ENCODE measurements at places on chromosomes 3 and 15. TPM values are rescaled to one million over a fixed set of nuclear protein-coding genes. Genes with fewer than 3 reads are reported as not detected.

DNA sequence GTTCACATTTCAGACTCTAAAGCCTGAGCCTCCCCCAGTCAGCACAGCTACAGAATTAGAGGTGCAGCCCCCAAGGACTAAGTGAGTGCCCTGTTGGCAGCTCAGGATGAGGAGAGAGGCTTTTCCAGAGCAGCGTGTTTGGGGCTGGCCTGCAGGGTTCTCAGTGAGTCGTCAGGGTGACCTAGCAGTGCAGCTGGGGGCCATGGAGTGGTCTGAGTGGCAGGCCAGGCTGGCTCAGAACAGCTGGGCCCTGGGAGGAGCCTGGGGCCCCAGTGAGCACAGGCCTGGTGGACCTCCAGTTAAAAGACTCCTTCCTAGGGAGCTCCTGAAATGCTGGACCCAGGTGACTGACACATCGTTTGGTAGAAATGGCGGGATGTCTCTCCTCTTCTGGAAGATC lies 108.3 kb downstream of the SLC49A4 start:
- H3K36me3 ChIP-seq, result no peaks in the 10 kb centered on the region
- H3K27ac ChIP-seq, result no peak overlapping the region
- H3K4me3 ChIP-seq, result no peak overlapping the region
- no peak for DNase-seq
- no peaks in the 10 kb centered on the region for H3K27me3 ChIP-seq

DNA sequence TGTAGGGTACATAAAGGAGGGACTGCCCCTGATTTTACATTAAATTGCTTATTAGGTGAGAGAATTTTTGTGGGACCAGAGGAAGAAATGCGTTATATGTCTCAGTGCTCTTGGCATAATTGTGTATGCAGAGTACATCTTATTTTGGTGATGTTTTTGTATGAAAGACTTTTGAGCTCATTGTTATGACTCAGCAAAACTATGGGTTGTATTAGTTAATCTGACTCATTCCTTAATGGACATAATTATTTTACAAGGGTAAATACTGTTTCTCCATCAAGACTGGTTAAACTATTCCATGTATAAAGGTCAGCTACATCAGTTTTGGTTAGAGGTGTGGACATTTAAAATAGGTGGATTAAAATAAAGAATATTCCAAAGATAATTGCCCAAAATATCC lies 156.8 kb downstream of the ALCAM start:
- H3K4me1 ChIP-seq, result peaks cover 16% of the 10 kb centered on the region
- H3K4me3 ChIP-seq, result no peak overlapping the region
- no peaks in the 10 kb centered on the region for H3K27me3 ChIP-seq
- no peaks in the 10 kb centered on the region for H3K36me3 ChIP-seq
- H3K27ac ChIP-seq, result no peak overlapping the region

DNA sequence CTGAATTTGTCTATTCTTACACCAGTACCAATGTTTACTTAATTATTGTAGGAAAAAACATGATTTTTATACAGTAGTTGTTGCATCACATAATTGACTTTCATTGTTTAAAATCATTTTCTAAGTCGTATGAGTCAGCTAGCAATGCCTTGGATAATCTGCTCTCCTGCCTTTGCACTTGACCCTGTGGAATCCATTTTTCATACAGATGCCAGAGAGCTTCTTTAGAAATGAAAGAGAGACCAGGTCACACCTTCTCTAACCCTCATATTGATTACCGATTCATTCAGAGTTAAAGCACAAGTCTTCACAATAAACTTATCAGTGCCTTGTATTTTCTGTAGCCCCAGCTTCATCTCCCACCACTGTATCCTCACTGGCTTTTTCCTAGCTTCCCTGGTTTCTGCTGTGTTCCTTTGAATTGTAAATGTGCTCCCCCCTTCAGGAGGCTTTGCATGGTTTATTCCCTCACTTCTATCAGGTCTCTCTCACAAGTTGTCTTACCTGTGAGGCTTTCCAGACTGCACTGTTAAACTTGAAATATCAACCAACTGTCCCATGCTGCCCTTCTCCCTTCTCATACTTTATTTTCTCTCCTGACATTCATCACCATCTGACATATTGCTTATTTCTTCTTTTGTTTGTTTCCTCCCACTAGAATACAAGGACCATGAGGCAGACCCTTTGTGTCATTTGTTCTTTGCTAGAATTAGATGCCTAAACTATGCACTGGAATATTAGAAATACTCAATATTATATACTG lies 662.0 kb upstream of the GBE1 start:
- no peak for DNase-seq
- no peak overlapping the region for H3K4me3 ChIP-seq
- H3K27ac ChIP-seq, result no peak overlapping the region
- no peaks in the 10 kb centered on the region for H3K27me3 ChIP-seq
- no peaks in the 10 kb centered on the region for H3K4me1 ChIP-seq
- no peaks in the 10 kb centered on the region for H3K36me3 ChIP-seq

DNA sequence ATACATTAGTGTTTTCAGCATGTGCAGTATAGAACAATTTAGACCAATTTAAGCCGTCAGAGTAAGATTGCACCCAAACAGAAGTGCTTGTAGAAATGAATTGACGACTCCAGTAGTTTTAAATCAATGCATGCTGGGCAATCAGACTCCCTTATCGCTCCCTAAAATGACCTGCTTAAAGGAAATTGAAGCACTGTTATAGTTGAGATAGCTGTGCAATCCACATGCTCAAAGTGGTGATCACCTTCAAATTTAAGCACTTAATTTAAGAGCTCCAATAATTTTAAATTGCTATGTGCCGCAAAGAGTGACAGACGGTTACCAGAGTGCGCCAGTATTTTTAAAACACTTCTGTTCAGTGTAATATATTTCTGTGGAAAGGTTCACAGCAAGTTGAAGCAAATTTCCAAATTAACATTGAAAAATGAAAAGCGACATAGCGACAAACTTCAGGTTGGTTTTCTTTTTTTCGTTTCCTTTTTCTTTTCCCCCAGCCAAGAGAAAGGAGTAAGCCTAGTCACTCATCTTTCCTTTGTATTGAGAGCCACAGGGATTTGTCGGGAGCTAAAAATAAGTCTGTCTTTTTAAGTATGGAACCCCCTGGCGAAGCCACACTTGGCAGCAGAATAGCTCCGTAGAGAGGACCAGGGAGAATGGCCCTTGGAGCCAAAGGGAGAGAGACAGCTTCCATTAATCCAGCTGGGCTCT lies 436.4 kb upstream of the RBMS3 start:
- peaks cover 10% of the 10 kb centered on the region for H3K27me3 ChIP-seq
- H3K4me3 ChIP-seq, result no peak overlapping the region
- DNase-seq, result no peak
- H3K4me1 ChIP-seq, result no peaks in the 10 kb centered on the region
- no peaks in the 10 kb centered on the region for H3K36me3 ChIP-seq

DNA sequence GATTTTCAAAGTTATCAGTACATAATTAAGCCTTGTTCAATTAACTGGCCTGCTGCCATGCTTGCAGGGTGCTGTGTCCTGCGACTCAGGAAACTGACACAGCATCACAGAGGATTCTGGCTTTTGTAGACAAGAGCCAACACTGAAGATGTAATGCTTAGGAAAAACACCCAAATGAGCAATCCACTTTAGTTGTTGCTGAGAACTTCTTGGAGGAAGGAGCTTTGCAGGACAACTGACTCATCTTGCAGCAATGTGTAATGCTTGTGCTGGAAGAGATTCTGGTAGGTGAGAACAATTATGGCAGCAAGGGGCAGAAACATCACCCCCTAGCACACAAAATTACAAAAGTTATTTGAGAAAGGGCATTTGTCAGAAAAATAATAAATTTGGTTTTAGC lies 67.6 kb downstream of the NLGN1 start:
- DNase-seq, result no peak
- H3K4me3 ChIP-seq, result no peak overlapping the region
- no peak overlapping the region for H3K27ac ChIP-seq
- no peaks in the 10 kb centered on the region for H3K27me3 ChIP-seq
- H3K36me3 ChIP-seq, result no peaks in the 10 kb centered on the region

DNA sequence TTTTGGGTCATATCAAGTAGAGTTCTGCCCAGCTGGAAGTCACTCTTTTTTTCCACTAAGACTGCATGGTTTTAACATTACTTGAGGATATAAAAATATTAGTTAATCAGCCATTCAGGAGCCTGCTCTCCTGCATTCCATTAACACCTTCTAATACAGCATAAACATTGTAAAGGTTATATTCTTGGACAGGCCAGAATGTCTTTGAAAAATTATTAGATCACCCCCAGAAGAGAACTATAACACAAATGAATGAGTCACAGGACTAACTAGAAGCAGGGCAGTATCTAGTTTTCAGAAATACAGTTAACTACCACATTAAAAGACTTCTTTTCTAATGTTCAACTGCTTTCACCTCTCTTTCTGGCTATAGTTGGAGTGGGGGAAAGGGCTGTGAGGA lies 80.9 kb downstream of the THBS1 start:
- H3K4me3 ChIP-seq, result no peak overlapping the region
- H3K27me3 ChIP-seq, result no peaks in the 10 kb centered on the region
- no peak for DNase-seq

Gene GOLGA8H
- not detected for total RNA-seq

Data from Calu3 (cell line).